CD4-positive, CD25-positive, alpha-beta regulatory T cell (primary cell): ENCODE measurements at places on chromosomes 2 and 18. TPM values are rescaled to one million over a fixed set of nuclear protein-coding genes. Genes with fewer than 3 reads are reported as not detected.

Gene MCFD2
- polyA plus RNA-seq: 30.8 TPM

DNA sequence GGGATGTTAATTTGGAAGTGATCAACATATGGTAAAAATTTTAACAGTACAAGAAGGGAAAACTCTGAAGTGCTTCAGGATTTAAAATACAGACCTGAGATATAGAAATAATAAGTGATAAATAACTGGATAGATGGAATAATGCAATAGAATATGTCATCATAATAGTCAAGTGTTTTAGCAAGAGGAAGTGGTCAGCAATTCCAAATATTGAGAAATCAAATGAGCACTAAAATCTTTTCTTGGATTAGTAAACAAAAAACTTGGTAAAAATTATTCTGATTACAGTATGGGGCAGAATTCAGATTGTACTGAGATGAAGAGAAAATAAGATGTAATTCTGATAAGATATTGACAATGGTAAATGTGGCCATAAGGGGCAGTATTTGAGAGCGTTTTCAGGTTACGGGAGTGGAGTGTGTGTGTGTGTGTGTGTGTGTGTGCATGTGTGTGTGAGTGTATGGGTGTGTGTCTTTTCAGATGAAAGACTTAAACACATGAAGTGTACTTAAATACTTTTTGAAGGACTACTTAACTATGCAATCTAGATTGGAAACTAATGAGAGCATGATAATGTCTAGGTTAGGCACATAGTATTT lies 217.9 kb upstream of the ITGA4 start:
- DNase-seq: peak; percentile 5

Gene CCDC68
- not detected for polyA plus RNA-seq

- no peak for DNase-seq
Measured at GRCh38 chr2:74895001-74895400, 61.1 kb downstream of the HK2 start.

- no peak for DNase-seq
Measured at GRCh38 chr18:32368170-32368569, 102.5 kb downstream of the GAREM1 start.

Gene LYG2
- not detected for polyA plus RNA-seq

- DNase-seq: peak; percentile 52
Measured at GRCh38 chr2:72915907-72916742, 1.2 kb upstream of the EMX1 start.

Gene NMUR1
- 0.27 TPM for polyA plus RNA-seq

DNA sequence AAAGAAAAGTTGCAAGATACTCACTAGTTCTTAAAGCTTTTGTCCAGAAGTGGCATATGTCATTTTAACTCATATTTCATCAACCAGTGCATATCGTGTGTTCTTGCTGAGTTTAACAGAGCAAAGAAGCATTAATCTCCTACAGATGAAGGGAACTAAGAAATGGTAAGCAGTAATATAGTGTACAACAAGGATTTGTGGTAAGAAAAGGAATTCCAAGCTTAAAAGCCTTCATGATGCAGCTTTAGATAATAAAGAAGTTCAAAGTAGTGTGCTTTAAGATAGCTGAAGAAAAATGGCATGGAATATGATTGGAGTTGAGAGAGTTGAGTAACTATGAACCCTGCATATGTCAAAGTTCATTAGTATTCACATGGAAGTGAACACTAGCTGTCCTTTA lies 649.8 kb upstream of the FSHR start:
- no peak for DNase-seq

GRCh38 chr18:25247725-25248124 lies 104.2 kb downstream of the ZNF521 start:
- DNase-seq: no peak

DNA sequence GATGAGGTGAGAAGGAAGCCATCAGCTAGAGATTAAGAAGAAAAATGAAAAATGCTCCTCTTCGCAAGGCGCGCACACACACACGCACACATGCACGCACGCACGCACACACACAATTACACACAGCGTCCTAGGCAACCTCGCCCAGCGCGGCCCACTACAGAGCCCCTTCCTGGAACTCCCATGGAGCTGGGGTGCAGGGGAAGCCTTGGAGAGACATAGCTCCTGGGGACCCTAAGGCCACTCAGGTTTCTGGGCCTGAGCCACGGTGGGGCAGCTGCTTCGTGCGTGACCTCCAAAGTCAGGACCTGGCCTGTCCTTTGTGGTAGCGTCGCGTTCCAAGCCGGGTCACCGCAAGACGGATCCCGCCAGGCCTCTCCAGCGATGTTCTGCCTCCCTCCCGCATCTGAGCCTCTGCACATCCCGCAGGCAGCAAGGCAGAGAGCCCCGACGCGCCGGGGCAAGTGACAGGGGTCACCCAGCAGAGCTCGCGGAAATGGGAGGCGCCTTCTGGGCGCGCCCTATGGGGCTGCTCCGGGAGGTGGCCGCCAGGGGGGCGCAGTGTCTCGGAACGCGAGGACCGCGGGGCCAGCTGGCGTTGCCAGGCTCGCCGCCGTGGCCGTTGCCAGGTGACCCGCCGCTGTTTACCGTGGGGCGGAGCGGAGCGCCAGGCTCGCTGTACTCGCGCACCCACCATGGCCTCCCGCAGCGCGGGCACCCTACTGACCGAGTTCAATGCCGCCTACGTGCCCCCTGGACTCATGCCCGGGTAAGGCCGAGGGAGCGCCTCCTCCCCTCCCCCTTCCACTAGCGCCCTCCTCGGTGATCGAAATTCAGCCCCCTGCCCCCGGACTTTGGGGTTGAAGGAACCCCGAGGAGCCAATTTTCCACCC lies 79.0 kb downstream of the CIB4 start:
- DNase-seq: no peak

DNA sequence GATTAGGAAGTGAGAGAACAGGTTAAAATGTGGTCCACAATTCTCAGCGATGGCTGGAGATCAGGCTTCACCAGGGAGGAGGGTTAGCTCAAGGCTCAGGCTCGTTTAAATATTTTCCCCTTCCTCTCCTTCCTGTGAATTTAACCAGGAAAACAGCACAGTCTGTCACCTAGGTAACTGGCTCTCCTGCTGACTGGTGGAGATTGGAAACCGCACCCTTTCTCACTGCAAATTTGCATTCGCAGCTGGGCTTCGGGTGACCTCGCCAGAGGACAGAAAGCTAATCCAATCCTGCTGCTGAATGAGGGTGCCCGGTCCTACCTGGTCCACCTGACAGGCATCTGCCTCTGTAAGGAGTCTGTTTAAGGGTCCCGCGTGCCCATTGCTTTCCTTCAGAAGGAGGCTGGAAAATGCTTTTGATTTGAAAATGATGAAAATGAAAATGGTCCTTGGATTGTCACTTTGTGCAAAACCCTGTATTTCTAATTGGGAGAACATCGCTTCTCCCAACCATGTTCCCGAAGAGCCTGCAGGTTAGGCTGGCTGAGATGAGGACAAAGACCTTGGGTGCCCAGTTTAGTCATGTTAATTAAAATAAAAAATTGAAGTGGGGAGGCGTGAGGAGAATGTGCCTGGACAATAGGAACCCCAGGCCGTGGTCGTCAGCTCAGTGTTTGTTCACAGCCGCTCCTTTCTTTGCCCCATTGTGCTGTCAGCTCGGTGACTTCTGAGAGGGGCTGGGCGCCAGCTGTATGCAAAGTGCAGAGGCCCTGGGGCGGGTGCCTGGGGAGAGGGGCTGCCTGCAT lies 43.4 kb upstream of the MTCL1 start:
- no peak for DNase-seq

DNA sequence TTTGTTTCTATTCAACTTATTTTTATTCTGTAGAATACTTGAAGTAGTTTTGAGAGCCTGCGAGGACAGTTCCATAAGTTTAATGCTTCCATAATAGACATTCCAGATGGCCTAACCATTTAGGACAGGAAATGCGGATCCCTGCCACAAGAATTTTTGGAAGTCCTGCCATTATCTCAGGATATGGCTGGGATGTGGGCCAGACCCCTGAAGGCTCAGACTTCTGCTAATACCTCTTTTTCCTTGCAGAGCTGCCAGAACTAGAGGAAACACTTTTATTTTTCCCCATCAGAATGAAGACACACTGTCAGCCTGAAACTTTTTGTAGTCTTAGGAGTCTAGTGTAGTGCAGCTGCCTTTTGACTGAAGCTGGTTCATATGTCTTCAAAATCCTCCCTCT lies 806.5 kb downstream of the TDRD15 start:
- DNase-seq: no peak

Gene TBC1D8
- polyA plus RNA-seq: 0.73 TPM

- DNase-seq: no peak
Measured at GRCh38 chr2:104650405-104650996, 203.4 kb upstream of the POU3F3 start.

DNA sequence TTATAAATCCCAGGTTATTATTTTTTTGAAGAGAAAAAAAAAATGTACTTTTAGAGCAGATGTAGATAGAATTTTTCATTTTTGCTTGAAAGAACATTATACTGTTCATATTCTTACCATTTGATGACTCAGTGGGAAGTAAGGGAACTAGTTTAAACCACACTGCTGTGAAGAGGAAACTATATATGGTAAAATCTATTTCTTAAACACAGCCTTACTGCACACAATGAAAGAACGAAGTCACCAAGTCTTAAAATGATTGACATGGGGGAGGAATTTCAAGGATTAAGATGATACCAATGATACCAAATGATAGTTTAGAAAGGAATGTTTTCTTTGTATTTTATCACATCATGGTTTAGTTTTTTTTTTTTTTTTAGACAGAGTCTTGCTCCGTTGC lies 5.0 kb downstream of the ACTR2 start:
- DNase-seq: peak; percentile 29

Gene BBS5
- 0.89 TPM for polyA plus RNA-seq

Gene TUBB8B
- polyA plus RNA-seq: not detected

Gene ACTR2
- polyA plus RNA-seq: 324 TPM

- DNase-seq: no peak
Measured at GRCh38 chr2:161824226-161824625, 200.0 kb downstream of the SLC4A10 start.

DNA sequence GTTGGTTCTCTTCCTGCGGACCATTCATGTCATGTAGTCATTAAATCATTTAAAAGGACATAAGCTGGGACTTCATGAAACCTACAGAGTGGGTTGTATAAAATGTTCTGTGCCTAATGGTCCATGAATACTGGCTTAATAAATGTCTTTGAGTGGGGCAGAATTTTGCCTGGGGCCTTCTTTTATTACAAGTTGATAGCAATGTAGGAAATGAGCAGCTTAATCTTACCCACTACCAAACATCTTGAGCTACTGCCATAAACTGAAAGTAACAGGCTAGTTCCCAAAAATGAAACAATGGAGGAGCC lies 130.9 kb downstream of the TMEM17 start:
- DNase-seq: no peak

Gene KIF3C
- 0.07 TPM for polyA plus RNA-seq

Gene FRZB
- not detected for polyA plus RNA-seq

GRCh38 chr2:231425291-231425810 lies 29.8 kb downstream of the B3GNT7 start:
- DNase-seq: peak; percentile 9

Gene WNT10A
- polyA plus RNA-seq: 6.3 TPM

Gene SOCS6
- 0.29 TPM for polyA plus RNA-seq

- no peak for DNase-seq
Measured at GRCh38 chr2:225930687-225931086, 531.2 kb downstream of the NYAP2 start.

- DNase-seq: no peak
Measured at GRCh38 chr18:40094441-40094840, 1860.6 kb upstream of the PIK3C3 start.

DNA sequence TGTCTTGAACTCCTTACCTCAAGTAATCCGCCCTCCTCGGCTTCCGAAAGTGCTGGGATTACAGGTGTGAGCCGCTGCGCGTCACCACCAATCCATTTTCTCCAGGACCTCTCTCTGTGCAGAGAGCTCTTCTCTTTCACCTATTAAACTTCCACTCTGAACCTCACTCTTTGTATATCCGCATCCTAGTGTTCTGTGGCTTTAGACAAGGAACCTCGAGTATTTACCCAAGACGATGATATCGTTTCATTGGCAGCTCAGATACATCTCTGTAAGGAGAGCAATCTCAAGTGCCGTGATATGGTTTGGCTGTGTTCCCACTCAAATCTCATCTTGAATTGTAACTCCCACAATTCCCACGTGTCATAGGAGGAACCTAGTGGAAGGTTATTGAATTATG lies 15.1 kb upstream of the WDR33 start:
- no peak for DNase-seq

Gene CYTIP
- 127 TPM for polyA plus RNA-seq

DNA sequence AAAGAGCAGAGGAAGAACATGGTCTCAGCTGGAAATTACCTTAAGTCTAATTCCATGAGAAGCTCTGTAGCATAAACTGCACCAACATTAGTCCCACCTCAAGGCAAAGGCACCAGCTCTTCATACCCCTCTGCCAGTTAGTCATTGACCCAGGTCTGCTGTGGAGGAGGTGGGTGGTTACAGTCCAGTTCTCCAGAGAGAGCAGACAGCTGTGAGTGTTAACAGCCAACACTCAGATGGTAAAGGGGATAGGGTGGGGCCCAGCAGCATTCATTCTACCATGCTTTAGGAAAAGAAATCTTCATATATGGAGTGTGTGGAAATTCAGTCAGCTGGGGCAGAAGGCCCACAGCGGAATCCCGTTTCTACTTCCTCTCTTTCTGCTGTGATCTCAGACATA lies 159.7 kb upstream of the FBXO11 start:
- no peak for DNase-seq

GRCh38 chr2:234218266-234219045 lies 168.0 kb downstream of the SPP2 start:
- DNase-seq: peak; percentile 26

- no peak for DNase-seq
Measured at GRCh38 chr2:8489221-8489620, 192.6 kb upstream of the ID2 start.

GRCh38 chr18:13630716-13631268 lies 95.6 kb downstream of the FAM210A start:
- no peak for DNase-seq

DNA sequence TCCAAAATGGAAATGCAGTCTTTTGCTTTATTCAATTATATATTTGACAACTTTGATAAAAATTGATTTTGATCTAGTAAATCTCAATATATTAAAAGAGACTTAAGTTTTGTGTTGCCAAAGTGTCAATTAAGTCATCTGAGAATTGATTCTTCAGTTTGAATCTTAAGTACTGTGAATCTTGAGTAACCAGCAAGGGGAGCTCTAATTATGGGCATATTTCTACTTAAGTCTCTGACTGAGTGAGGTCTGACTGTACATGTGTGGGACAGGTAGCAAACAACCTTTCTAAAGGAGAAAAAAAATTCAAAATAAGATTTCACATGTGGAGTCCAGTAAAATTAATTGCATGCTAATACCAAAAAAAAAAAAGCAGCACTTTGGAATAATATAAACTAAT lies 503.7 kb upstream of the SLC8A1 start:
- DNase-seq: no peak

DNA sequence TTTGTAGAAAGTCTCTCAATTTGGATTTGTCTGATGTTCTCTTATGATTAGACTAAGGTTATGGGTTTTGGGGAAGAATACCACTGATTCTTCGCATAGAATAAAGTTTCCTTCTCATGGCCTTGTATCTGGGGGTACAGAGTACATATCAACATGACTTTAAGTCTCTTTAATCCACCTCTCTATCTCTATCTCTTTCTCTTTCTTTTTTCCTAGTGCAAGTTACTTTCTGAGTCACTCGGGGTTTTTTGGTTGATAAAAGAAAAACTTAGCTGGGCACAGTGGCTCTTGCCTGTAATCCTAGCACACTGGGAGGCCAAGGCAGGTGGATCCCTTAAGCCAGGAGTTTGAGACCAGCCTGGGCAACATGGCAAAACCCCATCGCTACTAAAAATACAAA lies 100.1 kb upstream of the MAP4K3 start:
- DNase-seq: no peak

Gene SALL3
- polyA plus RNA-seq: not detected
